Lower lobe of right lung (tissue), 2 donors: ENCODE measurements at places on chromosomes 11 and 22. TPM values are rescaled to one million over a fixed set of nuclear protein-coding genes. Genes with fewer than 3 reads are reported as not detected.

- peaks cover 7% of the 10 kb centered on the region for H3K27me3 ChIP-seq
- no peak overlapping the region for H3K27ac ChIP-seq
- no peak for DNase-seq
Measured at GRCh38 chr22:22877523-22878210, 9.9 kb upstream of the IGLL5 start.

GRCh38 chr22:21982338-21982965 is at the start of gene TOP3B:
Gene TOP3B, minus strand, starts transcription at chr22:21982787. Its CDS starts 7,078 bp downstream, at chr22:21975709.
- H3K27ac ChIP-seq = peak within 1 kb of the TSS; percentile 86
- no peaks in the 10 kb centered on the region for H3K36me3 ChIP-seq
- peaks cover 26% of the 10 kb centered on the region for H3K4me1 ChIP-seq
- peak; percentile 88 for DNase-seq

The CSF2RB gene
- total RNA-seq = 30.1 TPM

GRCh38 chr11:126824035-126824607 is 176.4 kb downstream of the KIRREL3 start:
- H3K27me3 ChIP-seq = no peaks in the 10 kb centered on the region
- no peaks in the 10 kb centered on the region for H3K36me3 ChIP-seq
- no peak overlapping the region for H3K27ac ChIP-seq
- H3K4me1 ChIP-seq = no peaks in the 10 kb centered on the region
- H3K4me3 ChIP-seq = no peak overlapping the region

DNA sequence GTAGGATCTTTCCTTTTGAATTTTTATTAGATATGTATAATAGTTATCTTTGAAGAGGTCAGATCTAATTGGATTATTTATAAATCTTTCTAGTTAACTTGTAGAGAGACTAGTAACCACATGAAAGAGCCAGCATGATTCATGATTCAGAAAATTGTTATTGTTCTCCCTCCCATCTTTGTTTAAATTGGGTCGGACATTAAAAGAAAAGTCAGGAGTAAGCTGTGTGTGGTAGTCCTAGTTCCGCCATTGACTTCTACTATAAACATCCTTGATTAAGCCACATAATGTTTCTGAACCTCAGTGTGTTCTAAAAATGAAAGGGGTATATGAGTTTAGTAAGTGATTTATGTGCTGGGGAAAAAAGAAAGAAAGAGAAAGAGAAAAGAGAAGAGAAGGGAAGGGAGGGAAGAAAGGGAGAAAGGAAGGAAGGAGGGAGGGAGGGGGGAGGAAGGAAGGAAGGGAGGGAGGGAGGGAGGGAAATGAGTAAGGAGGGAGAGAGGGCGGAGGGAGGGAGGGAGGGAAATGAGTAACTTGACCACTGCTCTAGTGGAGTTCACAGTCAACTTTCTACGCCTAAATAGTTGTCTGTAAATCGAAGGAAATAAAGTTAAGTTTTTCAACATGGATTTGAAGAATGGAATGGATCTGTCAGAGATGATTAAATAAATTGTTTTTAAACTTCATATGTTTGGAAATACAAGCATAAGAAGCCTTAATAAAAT is 32.9 kb downstream of the SIK2 start:
- no peaks in the 10 kb centered on the region for H3K27me3 ChIP-seq
- H3K4me1 ChIP-seq = peaks cover 39% of the 10 kb centered on the region
- H3K36me3 ChIP-seq = peaks cover 3% of the 10 kb centered on the region
- H3K27ac ChIP-seq = peak overlapping the region; percentile 26
- no peak for DNase-seq
